GM12891 (cell line): ENCODE measurements at places on chromosomes 5 and 9.
A peak's percentile ranks its signal among the peaks of the same experiment; 100 is the strongest.

GRCh38 chr9:8857926-8858595, 1058.5 kb upstream of the DMAC1 start:
- DNase-seq = no peak

DNA sequence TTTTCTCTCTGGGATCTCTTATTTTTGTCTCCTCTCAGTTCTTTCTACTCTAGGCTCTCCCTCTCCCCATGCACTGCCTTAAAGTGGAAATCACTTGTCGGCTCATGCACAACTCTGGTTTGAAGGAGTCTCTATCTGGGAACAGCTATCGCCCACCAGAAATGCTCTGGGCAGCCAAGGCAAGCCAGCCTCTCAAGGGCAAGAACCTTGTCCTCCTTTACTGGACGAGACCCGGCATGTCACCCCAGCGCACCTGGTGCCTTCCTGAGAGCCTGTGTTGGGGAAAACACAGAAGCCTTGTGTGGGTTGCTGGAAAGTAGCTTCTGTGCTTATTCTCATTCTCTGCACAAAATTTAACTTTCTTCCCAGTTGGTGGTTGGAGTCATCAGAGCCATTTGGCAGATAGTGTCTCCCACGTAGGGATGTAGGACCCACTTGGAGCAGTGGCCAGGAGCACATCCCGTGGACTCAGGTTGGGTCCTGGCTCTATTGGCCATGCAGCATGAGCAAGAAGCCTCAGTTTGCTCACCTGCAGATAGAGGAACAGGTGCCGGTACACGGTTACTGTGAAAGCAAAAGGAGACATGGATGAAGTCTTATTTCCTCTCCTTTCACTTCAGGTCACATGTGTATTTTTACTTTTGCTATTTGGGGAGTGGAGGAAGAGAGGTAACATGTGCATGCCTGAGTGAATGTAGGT, 165.3 kb downstream of the IRX2 start:
- no peak for DNase-seq

GRCh38 chr9:7640231-7640630, 159.3 kb downstream of the DMAC1 start:
- no peak for DNase-seq

GRCh38 chr5:159762921-159763320, 153.4 kb upstream of the ADRA1B start:
- DNase-seq = no peak

DNA sequence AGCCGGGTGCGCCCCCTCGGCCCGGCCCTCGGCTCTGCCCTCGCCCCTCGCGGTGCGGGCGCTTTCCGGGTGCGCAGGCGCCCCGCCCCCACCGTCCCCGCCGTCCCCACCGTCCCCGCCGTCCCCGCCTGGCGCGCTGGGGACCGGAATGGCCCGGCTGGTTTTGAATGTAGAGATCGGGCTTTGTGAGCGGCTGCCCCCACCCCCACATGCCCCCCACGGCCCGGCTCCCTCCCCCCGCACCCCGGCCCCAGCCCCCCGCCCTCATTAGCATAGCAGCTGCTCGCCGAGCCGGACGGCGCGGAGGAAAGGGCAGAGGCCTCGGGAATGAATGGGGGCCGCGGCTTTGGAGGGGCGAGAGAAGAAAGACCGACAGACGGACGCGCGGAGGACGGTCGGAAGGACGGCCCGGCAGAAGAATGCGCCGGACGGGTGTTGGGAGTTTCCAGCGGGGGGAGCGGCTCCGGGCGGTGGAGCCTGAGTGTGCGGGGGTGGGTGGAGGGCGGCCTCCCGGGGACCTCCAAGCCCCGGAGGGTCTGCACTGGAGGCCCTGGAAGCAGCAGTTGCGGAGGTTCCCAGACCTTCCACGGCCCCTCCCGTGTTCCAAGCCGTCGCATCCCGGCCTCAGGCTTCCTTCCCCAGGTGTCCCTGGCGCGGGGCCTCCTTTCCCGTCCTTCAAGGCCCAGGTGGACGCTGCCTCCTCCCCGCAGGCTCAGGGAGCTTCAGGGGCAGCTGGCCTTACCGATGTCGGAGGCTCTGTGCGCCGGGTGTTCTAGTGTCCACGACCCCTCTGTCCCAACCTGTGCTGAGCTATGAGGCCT, 6.0 kb downstream of the NRARP start:
- DNase-seq = no peak

DNA sequence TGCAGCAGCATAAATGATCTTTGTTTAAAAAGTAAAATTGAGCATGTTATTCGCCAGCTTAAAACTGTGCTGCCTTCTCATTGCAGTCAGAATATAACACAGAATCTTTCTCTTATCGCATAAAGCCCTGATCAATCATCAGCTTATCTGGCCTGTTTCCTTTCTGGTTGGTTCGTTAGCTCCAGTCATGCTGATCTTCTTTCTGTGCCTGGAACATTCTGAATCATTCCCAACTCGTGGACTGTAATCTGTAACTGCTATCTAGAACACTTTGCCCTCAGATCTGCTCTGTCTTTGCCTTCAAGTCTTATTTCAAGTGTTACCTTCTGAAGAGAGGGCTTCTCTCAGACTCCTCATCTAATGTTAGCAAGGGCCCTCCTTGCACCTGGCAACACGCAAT, 11.9 kb upstream of the FER start:
- DNase-seq = no peak

DNA sequence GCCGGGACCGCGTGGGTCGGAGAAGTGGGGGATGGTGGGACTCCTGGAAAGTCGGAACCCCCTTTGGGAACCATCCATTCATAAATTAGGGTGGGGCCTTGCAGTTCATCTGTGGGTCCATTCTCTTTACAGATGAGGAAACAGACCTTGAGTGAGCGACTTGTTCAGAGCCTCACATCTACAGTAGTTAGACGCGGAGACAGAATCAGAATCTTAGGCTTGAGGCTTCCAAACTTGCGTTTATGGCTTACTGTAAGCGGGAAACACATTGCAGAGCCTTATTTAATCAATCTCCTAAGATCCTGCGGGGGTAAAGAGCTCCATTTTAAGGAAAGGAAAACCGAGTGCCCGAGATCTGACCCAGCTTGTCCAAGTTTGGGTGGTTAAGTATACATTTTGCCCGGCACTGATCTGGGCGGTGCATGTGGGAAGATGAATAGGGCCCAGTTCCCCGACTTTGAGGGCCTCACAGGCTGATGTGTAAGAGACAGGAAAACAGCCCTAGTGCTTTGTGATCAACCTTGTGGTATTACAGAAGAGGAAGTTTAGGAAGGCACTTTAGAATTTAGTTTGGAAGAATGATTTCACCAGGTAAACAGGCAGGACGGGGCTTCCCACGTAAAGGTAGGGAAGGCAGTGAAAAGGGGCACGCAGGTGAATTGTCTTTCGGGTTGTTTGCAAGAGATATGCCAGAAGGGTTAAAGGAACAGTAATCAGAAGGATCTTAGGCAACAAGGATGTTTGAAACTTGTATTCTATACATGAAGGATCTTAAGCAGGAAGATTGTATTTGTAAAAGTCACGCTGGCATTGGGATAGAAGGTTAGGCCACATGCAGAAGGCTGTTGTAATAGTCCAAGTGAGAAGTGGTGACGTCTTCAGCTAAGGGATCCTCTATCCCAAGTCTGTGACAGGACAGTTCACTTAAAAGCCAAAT, 744 bp downstream of the TARS1 start:
- DNase-seq = no peak

GRCh38 chr5:171162596-171162995, 146.5 kb upstream of the TLX3 start:
- DNase-seq = no peak

DNA sequence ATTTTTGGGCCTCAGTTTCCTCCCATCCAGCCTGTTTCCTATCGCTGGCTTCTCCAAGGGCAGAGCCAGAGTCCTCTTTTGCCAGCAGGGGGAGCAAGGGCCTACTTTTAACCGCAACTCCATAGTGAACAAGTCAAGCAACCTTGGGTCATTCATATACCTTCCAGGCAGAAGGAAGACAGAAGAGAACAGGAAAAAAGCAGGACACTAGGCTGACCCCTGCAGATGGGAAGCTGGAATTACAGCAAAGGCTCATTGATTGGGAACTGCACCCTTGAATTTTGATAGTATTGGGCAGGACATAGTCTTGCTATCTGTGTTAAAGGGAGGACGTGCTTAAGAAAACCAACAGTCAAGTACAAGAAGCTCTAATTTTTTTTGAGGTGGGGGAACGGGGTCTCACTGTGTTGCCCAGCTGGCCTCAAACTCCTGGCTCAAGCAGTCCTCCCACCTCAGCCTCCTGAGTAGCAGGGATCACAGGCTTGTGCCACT, 30.1 kb downstream of the QRFP start:
- DNase-seq = no peak

DNA sequence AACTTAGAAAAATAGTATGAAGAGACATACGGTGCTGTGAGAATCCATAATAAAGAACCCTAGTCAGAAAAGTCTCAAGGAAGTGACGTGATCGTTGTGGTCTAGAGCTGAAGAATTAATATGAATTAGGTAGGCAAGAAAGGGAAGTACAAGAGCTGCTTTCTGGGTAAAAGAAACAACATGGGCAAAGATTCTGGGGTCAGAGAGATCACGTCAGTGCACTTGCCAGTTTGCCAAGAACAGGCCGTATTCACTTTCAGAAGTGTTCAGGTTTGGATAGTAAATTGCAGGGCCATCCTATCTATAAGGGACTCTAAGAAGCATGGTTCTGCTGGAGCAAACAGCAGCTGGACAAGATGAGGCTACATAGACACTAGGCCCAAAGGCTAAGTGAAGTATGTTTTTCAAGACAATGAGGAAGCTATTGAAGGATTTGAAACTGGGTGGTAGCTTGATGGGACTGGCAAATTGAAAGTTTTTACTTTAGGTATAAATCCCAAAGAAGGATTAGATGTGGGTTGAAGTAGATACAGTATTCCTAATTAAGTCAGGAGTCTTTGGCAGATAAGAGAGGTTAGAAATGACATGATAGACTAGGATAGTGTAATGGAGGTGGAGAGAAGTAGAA, 4.8 kb upstream of the CHD1 start:
- DNase-seq = no peak

DNA sequence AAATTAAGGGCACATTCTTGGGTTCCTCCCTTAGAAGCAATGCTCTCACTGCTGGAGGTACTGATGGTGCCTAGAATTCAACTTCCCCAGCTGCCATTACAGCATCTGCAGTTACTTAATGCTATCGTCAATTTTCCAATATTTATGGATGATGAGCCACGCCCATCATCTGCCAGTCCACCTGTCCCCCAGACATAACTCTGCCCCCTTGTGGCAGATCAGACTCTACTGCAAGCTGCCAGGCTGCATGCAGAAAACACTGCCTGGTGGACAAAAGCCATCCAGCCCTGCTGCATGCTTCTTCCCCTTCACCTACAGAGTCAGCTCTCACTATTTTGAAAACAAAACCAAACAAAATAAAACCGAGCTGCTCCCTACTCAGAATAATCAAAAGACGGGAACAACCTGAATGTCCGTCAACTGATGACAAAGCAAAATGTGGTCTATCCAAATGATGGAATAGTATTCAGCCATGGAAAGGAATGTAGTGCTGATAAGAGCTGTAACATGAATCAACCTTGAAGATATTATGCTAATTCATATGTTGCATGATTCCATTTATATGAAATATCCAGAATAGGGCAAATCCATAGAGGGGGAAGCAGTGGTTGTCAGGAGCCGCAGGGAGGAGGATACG, 66.4 kb downstream of the RETREG1 start:
- peak; percentile 36 for DNase-seq
